ENCODE measurements at places on chromosomes 3 and 15.

DNA sequence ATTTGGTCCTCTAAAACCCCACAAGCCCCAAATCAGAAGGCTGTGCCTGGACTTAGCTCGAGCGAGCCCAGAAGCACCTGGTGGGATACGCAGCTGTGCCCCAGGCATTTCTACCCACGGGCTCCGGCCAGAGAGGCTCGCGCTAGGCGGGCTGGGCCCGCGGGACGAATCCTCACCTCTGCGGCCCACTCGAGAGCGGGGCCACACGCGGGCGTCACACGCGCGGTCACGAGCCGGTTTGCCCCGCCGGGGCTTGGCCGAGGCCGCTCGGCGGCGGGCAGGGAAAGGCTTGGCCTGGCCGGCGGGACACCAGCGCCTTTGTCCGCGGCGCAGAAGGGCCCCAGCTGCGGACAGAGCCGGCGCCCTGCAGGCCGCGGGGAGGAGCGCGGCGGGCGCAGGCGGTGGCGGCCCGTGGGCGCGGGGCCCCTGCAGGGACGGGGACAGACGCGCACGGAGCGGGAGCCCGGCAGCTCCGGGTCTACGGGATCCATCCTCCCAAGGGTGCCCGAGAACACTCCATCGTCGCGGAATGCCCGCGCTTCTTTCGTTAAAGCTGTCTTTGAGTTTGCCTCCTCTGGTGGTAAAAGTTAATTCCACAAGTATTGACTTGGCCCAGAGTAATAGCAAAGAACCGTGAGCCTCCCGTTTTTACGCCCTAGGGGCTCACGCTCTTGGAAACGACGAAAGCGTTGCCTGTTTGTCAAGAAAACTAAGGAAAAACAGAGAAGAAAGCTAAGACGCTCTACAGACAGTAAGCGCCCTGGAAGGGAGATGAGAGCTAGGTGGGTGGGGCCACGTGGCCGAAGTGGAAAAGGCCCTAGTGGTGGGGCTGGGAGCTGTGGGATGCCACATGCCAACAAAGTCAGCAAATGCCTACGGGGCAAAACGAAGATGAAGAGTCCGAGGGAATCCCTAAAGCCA lies 26.4 kb downstream of the TYRO3 start:
- DNase-seq, result peak; percentile 25

DNA sequence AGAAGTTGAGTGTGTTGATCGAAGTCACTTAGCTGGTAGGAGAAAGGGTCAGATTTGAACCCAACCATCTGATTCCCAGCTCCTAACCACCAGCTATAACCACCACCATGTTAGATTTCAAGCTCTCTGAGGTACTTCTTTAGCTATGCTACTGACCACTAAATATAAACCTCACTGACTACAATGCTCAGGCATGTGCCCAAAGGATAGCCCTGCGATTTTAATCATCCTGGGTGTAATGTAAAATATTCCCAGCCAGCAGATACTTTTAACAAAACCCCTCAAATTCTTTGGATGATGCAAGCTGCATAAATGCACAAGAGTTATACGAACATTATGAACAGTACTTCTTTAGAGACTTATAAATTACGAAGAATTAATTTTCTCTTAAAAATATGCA lies 115.2 kb upstream of the TSC22D2 start:
- DNase-seq, result no peak

GRCh38 chr3:58497097-58497496 lies 5.2 kb downstream of the KCTD6 start:
- DNase-seq, result no peak

- no peak for DNase-seq
Observed at GRCh38 chr3:178810181-178810580, 261.4 kb downstream of the ZMAT3 start.

DNA sequence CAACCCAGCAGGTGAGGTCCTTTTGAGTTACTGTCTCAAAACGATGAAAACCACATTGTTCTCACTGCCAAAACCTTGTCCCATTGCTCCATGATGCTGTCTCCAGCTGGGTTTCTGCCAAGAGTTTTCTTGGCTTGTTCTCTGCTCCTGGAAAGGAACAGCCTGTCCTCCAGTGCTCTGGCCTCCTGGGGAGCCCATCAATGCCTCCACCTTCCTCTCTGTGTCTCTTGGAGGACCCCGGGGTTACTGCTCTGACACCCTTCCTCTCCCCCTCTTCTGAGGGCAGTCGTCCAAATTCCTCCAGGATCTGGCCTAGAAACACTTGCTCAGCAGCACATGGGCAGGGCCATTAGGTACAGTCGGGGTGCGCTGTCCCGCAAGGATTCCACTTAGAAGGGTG lies 63.9 kb upstream of the RGMA start:
- DNase-seq, result no peak

- no peak for DNase-seq
Observed at GRCh38 chr15:69794645-69795469, 302.9 kb downstream of the TLE3 start.

- DNase-seq, result no peak
Observed at GRCh38 chr15:41564286-41564959, 5.4 kb downstream of the TYRO3 start.

GRCh38 chr3:143576568-143577270 lies 271.5 kb downstream of the SLC9A9 start:
- DNase-seq, result no peak

- no peak for DNase-seq
Observed at GRCh38 chr3:157544501-157545130, 41.4 kb upstream of the VEPH1 start.

DNA sequence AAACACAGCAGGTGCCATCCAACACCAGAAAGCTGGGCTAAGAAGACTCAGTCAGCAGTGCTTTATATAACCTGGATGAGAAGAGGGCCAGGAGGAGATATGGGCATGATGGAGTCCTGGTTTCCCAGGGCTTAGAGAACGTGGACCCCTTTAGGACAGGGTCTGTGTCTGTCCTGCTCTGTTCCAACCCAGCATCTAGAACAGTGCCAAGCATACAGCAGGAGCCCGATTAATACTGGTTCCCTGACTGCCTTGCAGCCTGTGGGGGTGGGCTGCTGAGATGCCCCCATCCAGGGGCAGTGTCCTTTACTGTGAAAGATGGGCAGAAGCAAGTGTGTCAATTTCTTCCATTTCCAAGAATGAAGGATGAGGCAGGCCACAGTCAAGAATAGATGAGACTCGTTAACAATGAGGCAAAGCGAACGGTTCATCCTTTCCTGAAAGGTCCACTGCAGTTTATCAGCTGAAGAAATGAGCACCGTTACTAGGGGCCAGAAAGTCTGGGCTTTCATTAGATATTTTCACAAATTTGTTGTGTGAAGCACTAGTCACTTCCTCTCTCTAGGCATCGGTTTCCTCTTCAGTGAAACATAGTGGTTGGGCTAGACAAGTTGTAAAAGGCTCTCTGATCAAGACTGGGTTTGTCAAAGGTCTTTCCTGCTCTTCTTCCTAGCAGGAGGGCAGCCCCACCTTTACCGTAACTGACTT lies 72.0 kb upstream of the HERC1 start:
- DNase-seq, result peak; percentile 46

DNA sequence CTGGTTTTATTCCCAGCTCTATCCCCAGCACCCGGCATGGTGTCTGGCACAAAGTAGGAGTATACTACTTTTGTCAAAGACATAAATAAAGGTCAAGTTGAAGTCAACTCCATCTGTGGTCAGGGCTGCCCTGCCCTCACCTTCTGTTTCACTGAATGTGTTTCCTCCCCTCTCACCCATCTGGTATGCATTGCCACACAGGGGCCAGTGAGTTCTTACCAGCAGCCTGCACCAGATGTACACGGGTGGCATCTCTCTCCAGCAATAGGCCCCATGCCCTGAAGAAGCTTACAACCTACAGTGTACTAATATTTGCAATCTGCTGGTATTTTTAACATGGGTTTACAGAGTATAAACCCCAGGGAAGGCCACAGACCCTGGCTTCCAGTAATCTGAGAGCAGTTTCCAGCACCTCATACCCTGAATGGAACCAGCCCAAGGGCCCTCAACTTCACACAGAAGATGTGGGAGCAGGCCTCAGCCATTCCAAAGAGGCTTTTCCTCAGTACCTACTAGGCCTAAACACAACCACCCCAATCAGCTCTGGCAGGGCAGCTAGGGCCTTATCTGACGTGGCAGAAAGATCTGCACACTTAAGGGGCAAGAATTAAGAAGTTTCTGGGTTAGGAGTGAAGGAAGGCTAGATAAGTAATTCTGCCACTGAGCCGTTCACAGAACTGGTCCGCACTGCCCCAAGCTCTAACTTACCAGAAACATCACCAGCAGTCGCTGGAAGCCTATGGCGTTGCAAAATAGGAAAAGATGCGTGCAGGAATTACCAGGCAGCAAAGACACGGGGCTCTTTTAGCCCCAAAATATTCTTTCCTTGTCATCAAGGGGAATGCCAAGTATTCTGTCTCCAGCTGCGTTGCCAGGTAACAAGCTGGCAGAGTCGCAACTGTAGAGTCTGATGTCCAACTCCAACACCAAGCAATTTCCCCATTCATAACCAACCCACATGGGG lies 2.1 kb downstream of the IDH2 start:
- peak; percentile 49 for DNase-seq

GRCh38 chr15:51629612-51630011 lies 7.0 kb upstream of the DMXL2 start:
- DNase-seq, result peak; percentile 31

GRCh38 chr3:185813691-185814215 lies 11.1 kb downstream of the IGF2BP2 start:
- DNase-seq, result no peak

- no peak for DNase-seq
Observed at GRCh38 chr15:37903919-37904625, 30.4 kb upstream of the TMCO5A start.

- DNase-seq, result no peak
Observed at GRCh38 chr3:193826159-193826795, 233.3 kb downstream of the OPA1 start.

DNA sequence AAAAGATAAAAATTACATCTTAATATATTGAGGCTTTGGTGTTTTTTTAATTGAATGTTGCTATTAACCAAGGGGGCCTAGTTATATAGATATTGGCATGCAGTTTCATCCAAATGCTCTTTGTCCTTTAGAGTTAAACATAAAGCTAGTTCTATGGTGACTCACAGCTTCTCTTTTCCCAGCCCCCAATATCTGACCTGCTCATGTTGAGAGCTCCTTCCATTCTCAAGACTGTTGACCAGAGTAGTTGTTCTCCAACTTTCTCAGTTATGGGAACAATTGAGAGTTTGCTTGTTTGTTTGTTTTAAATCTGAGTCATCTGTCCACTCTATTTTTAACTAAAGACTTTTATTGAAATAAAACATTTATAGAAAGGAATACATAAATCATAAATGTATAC lies 15.8 kb upstream of the RARB start:
- DNase-seq, result no peak

GRCh38 chr3:100213891-100214573 lies 46.8 kb upstream of the TBC1D23 start:
- no peak for DNase-seq

DNA sequence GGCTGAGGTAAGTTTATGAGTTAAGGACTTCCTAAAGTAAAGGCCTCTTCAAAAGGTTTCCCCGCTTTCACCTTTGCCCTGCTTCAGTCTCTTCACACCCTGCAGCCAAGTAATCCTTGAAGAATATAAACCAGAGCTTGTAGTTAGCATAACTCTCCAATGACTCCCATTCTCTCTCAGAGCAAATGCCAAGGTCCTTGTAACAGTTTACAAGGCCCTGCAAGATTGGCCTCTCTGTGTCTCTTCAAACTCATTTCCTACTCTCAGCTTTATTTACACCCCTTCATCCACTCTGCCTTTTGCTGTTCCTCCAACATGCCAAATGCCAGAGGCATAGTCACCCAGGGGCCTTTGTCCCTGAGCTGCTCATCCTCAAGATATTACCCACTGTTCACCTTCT lies 60.5 kb upstream of the MME start:
- no peak for DNase-seq

DNA sequence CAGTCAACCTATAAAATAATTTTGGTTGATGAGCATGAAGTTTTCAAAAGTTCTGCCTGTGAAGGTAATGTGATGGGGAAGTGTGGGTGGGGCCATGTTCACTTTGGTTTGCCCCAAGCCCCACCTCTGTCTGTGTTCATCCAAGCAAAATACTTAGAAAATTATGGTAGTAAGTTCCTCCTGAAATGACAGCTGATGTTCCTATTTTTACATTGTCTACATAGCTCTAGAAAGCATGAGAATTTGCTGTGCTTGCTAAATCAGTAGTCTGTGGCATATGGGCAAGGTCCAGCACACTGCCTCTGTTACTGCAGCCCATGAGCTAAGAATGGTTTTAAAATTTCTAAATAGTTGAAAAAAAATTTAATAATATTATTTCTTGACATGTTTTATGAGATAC lies 21.9 kb upstream of the CP start:
- DNase-seq, result no peak

DNA sequence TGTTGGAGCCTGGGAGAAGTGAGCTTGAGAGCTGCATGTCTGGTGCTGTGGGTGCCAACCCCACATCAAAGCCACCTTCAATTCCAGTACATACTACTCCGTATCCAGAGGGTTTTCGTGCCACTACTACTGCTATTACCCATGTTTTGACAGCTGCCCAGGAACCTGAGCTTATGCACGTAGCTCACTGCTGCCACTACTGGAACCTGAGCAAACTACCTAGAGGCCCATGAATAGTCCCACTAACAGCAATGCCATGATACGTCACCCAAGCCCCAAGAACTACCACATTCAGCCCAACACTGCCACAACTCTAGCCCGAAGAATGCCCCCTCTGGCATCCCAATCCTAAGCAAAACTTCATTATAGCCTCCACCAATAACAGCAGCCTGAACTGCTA lies 215.2 kb upstream of the BCHE start:
- no peak for DNase-seq

DNA sequence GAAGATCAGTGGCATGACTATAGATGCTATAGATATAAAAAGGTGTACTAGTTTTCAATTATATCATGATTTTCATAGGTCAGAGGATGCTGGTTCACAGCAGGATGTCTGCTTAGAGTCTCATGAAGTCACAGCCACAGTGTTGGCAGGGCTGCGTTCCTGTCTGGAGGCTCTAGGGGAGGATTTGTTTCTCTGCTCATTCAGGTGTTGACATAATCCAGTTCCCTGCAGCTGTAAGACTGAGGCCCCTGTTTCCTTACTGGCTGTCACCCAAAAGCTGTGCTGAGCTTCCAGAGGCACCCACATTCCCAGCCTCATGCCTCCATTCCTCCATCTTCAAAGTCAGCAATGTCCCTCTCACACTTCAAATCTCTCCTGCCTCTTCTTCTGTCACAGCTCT lies 170.7 kb downstream of the OCA2 start:
- no peak for DNase-seq

- peak; percentile 48 for DNase-seq
Observed at GRCh38 chr3:188049606-188050530, 104.1 kb upstream of the LPP start.

Data from CD4-positive, alpha-beta T cell treated with Interleukin-10 for 1 hour (primary cell).